ENCODE measurements at places on chromosomes 2 and 18. TPM values are rescaled to one million over a fixed set of nuclear protein-coding genes. Genes with fewer than 3 reads are reported as not detected.

DNA sequence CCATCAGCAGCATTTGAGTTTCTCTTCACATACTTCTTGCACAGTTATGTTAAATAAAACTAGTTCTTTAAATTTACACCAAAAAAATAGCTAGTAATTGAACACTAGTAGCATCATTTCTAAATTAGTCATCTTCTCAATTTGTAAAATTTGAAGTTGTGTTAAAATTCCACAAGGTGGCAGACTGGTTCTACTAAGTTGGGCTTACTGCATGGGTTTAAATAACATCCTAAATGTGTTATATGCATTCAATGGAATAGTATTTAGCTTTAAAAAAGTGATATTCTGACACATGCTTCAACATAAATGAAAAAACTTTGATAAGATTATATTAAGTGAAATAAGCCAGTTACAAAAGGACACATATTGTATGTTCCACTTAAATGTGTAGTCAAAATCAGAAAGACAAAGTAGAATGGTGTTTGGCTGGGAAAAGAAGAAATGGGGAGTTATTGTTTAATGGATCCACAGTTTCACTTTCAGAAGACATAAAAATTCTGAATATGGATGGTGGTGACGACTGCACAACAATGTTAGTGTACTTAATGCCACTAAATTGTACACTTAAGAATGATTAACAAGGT lies 28.7 kb upstream of the RPRD1A start:
- H3K27me3 ChIP-seq: no peaks in the 10 kb centered on the region
- H3K4me1 ChIP-seq: no peaks in the 10 kb centered on the region
- no peak overlapping the region for H3K4me3 ChIP-seq
- no peaks in the 10 kb centered on the region for H3K36me3 ChIP-seq
- H3K27ac ChIP-seq: no peak overlapping the region
- DNase-seq: no peak

DNA sequence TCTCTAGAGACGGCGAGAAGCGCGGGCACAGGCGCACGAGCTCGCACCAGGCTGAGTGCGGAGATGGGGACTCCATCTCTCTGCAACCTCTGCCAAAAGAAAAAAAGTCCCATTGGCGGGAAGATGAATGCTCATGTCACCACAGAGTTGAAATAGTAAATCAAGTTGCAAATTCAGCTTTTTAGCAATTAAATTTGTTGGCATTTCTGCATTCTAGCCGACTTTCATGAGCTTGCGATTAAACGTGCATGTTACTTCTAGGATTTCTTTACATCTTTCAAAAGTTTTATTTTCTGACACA lies 588 bp downstream of the CHAC2 start:
- DNase-seq: no peak
- peak overlapping the region; percentile 99 for H3K4me3 ChIP-seq
- H3K4me1 ChIP-seq: peaks cover 11% of the 10 kb centered on the region

- peak; percentile 68 for DNase-seq
- H3K4me3 ChIP-seq: peak overlapping the region; percentile 85
- H3K27ac ChIP-seq: no peak overlapping the region
Measured at GRCh38 chr2:134118279-134119116, 135.4 kb upstream of the MGAT5 start.

- H3K27me3 ChIP-seq: peaks cover 3% of the 10 kb centered on the region
- no peak for DNase-seq
- no peak overlapping the region for H3K4me3 ChIP-seq
- H3K4me1 ChIP-seq: no peaks in the 10 kb centered on the region
Measured at GRCh38 chr2:3005859-3006501, 371.6 kb downstream of the EIPR1 start.

Gene CDKL4
- polyA plus RNA-seq: 0.40 TPM

Gene ZAP70
- polyA plus RNA-seq: 127 TPM

GRCh38 chr2:42369532-42370229 lies 8.7 kb upstream of the COX7A2L start:
- no peak overlapping the region for H3K27ac ChIP-seq
- no peak for DNase-seq
- H3K27me3 ChIP-seq: no peaks in the 10 kb centered on the region
- no peaks in the 10 kb centered on the region for H3K4me1 ChIP-seq
- no peak overlapping the region for H3K4me3 ChIP-seq

DNA sequence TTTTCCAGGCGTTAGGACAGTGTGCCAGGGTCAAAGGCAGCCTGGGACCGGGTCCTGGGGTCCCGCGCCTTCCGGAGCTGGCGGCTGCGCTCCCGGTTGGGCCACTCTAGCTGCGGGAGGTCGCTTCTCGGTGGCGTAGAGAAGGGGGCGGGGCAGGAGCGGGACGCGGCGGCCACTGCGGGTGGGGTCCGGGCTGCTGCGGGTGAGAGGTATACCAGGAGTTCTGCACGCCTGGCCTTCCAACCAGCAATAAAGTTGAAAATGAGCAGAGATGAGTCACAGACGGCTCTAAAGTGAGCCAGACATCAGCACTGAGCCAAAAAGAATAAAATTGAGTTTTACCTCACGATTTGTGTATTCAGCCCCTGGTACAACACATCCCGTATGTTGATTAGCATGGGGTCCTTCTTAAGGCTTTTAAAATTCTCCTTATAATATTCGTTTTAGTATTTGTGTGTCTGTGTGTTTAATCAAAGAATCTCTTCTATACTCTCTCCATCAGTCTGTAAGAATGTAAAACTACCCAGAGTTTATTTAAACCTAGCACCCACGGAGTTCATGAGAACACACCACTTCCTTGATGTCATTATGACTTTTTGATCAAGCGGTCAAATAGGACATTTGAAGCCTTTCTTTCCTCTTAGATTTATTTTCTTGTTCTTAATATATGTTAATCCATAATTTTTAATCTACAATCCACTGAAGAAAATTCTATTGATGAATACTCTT lies at the start of gene C1GALT1C1L:
C1GALT1C1L (minus strand) TSS at position 108 of the 729 bp plus-strand sequence; CDS start at position 1, 107 bp downstream.
- no peak within 1 kb of the TSS for H3K27ac ChIP-seq
- no peaks in the 10 kb centered on the region for H3K36me3 ChIP-seq
- peaks cover 14% of the 10 kb centered on the region for H3K27me3 ChIP-seq
- no peak within 1 kb of the TSS for H3K4me3 ChIP-seq
- H3K4me1 ChIP-seq: no peaks in the 10 kb centered on the region
- no peak for DNase-seq

DNA sequence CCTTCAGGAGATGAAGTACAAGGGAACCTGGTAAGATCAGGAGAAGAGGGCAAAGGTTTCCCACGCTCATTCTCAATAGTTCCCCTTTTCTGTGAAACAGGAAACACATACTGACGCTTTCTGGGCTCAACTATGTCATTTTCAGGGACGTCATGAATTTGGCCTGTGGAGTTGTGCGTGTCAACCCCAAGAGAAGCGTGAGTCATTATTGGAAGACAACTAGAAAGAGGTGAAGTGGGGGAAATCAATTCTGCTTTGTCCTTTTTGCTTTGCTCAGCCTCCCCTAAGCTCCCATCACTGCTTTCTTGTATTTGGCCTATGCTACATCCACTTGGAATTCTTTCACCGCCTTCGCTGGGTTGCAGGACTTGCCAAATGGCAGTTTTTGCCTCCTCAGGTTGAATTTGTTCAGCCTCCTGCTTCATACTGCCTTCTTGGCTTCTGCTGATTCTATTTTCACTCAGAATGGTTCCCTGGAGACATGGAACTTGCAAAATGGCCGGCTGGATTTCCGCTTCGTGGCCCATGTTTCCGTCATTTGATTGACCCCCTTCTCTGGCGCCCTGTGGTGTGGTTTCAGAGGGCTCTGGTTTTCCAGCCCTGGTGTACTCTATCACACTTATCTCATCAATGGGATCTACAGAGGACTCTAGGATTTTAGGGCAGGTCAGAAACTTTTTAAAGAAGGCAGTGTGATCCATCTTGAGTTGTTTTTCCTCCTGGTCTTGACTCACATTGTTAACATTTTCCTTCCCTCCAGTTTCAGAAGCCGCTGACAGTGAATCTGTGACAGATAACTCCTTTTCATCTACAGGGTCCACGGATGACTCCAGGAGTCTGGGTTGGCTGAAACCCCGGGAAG lies 93.3 kb downstream of the ALPK2 start:
- H3K27me3 ChIP-seq: no peaks in the 10 kb centered on the region
- no peak overlapping the region for H3K4me3 ChIP-seq
- no peaks in the 10 kb centered on the region for H3K36me3 ChIP-seq
- no peak overlapping the region for H3K27ac ChIP-seq
- DNase-seq: no peak

- no peaks in the 10 kb centered on the region for H3K27me3 ChIP-seq
- no peaks in the 10 kb centered on the region for H3K36me3 ChIP-seq
- H3K4me3 ChIP-seq: no peak overlapping the region
- no peak for DNase-seq
Measured at GRCh38 chr18:46421973-46422551, 235.0 kb downstream of the LOXHD1 start.

Gene FHL2
- 1.3 TPM for polyA plus RNA-seq

GRCh38 chr2:132272713-132273112 lies 111.0 kb upstream of the ANKRD30BL start:
- no peaks in the 10 kb centered on the region for H3K27me3 ChIP-seq
- H3K27ac ChIP-seq: no peak overlapping the region
- DNase-seq: no peak
- H3K36me3 ChIP-seq: no peaks in the 10 kb centered on the region

Gene GDF7
- 0.13 TPM for polyA plus RNA-seq

Gene ARHGAP25
- 112 TPM for polyA plus RNA-seq

Data from CD4-positive, CD25-positive, alpha-beta regulatory T cell (primary cell).